ENCODE measurements at places on chromosomes 5 and 9.
A peak's percentile ranks its signal among the peaks of the same experiment; 100 is the strongest.

DNA sequence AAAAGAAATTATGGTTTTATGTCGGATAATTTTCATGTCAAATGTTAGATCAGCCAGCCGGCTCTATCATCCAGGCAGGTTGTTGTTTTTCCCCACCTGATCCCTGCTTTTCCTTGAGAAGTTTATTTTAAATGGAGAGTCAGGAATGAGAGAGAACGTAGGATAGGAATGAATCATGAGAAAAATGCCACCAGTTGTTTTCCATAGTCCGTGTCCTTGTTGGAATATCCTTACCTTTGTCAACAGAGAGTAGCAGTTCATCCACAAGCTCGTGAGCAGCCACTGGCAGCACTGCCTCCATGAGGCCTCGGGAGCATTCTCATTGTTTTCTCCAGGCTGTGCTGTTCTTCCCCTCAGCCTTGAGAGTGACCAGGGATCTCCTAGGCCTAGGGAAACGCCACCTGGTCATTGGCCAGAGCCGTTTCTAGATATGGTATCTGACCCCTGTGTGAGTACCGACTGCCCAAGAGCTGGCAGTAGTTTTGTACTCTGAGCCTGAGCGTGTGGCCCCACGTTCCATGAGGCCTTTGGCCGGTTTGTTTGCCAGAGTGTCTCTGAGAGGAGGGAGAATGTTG lies 293.3 kb downstream of the FANCC start:
- no peak for DNase-seq

DNA sequence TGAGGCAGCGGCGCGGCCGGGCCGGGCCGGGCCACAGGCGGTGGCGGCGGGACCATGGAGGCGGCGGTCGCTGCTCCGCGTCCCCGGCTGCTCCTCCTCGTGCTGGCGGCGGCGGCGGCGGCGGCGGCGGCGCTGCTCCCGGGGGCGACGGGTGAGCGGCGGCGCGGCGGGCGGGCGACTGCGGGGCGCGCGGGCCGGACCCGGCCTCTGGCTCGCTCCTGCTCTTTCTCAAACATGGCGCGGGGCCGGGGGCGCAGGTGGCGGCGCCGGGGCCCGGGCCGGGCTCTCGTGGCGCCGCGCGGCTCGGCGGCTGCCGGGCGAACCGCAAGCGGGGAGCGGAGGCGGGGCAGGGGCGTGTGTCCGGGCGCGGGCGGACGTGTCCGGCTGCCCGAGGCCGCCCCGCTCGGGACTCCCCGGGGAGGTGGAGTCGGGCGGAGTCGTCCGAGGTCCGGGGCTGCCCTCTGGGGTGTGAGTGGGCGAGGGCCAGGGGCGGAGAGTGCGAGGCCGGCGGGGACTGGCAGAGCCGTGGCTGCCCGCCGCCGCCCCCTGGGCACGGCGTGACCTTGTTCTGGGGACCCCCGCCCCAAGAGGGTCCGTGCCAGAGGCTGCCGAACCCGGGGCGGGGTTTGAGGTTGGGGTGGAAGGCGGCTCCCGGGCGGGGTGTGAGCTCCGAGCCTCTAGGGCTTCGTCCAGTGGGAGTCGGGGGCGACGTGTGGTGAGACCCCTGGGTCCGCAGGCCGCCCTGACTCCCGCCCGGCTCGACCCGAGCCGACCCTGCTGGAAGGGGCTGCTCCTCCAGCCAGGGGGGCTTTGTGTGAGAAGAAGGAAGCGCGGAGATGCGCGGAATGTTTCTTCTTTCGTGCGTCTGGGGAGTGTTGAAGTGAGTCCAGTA lies 485 bp downstream of the TGFBR1 start:
- peak; percentile 94 for DNase-seq

DNA sequence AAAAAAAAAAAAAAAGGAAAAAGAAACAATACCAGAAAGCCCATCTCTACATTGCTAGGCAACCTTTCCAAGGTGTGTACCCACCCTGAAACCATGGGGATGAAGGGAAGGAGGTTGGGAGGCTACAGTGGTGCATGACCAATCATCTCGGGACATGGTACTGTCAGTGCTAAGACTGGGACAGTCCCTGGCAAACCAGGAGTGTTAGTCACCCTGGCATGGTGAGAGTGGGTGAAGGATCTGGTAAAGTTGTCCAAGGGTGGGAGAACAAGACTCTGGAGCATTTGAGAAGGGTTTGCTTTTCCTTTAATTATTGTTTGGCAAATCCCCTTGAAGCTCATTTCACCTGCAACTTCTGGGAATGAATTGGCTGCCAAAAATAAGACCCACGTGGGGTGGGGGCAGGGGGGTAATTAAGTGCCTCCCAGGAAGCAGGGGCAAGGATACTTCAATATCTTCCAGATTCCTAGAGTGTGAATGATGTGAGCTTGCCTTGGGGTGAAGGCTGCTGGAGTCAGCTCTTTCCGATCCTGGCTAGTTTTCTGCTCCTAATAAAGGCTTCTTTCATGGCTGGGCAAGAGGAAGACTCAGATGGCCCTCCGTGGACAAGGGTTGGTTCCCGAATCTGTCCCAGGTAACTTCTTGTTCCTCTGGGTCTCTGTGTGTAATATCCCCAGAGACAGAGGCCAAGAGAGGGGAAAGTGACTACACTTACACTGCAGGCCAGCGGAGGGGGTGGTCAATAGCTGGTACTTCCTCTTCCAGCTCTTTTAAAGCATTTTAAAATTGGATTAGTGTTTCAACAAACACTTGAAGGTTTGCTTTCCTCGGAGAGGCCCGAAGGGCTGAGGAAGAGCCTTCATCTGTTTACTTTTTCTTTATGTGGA lies 61.6 kb upstream of the SPRY4 start:
- peak; percentile 71 for DNase-seq

GRCh38 chr9:37836386-37836785 lies 35.8 kb downstream of the DCAF10 start:
- no peak for DNase-seq

- peak; percentile 67 for DNase-seq
These were observed 101.7 kb upstream of the TLX3 start for GRCh38 chr5:171207256-171207847.

- no peak for DNase-seq
These were observed 207.5 kb downstream of the NXNL2 start for GRCh38 chr9:88742483-88742882.

DNA sequence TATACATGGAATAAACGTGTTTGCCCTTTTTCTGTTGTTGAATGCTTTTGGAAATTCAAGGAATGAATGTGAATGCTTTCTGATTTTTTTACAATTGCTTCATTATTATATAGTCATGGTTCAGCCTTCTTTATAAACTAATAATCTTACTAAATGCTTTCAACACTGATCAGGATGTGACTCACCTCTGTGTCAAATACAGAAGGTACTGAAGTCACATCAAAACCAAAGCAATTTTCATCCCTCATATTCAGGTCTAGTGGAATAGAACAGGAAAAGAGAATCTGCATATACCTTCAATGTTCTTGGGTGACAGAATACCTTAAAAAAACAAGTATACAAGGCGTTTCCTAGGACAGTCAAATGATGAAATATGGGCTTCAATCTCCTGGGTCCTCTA lies 170.7 kb downstream of the PDE4D start:
- no peak for DNase-seq

- no peak for DNase-seq
These were observed 43.2 kb upstream of the ANKRD33B start for GRCh38 chr5:10520706-10521105.

DNA sequence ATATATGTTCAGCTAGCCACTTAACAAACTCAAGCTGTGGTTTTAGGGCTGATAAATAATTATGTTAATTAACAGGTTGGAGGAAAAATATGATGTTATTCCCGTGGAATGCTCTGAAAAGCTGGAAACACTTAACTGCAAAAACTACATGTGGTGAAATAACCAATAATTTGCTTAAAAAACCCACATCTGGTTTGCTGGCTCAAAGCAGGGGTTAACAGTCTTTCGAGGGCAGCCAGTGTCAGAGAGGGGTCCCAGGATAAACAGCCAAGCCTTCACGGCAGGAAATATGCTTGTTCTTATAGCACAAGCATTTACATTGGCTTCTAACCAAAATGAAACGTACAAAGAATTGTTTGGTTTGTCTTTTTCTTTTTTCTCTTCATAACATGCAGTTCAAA lies 254.0 kb upstream of the GAS1 start:
- DNase-seq: no peak

GRCh38 chr5:72509401-72509800 lies 2.2 kb upstream of the ZNF366 start:
- no peak for DNase-seq

DNA sequence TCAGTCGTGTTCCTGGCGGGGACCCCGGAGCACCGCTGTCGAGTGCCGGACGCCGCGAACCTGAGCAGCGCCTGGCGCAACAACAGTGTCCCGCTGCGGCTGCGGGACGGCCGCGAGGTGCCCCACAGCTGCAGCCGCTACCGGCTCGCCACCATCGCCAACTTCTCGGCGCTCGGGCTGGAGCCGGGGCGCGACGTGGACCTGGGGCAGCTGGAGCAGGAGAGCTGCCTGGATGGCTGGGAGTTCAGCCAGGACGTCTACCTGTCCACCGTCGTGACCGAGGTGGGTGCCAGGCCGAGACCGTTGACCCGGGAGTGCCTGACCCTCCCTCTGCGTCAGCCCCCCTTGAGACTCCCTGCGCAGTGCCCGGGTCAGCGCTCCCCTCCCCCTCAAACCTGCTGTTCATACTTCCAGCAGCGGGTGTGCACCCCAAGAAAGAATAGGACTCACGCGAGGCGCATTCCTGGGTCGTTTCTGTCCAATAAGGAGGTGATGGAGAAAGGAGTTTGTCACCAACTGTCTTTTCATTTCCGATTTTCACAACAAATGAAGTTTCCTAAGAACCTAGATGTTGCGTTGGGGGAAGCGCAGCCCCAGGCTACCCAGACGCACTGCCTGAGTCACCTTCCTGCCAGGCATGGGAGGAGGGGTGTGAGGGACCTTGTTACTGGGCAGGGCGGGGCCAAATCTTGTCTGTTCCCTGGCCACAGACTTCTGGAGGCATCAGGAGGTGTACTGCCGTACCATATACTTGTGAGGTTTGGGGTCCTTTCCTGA lies 722 bp downstream of the SLC22A4 start:
- DNase-seq: peak; percentile 91

All from suppressor macrophage (primary cell).